ENCODE measurements at places on chromosomes 11 and 22.
A peak's percentile ranks its signal among the peaks of the same experiment; 100 is the strongest.

DNA sequence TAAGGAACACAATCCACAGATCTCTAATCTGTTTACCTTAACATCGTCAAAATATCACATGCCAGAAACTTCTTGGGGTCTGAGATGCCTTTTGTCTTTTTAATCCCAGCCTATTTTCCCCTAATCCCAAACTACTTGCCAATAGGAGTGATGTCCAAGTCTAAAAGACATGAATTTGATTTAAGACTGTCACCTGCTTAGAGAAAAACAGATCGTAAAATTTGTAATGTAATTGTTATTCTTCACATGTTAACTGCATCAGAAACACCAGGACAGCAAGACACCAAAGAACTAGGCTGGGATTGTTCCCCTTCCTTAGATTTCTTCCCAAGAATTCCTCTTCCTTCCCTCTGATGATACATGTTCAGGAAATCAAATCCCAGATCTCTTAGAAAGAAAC is 198.1 kb upstream of the ARHGAP20 start:
- no peak for DNase-seq

DNA sequence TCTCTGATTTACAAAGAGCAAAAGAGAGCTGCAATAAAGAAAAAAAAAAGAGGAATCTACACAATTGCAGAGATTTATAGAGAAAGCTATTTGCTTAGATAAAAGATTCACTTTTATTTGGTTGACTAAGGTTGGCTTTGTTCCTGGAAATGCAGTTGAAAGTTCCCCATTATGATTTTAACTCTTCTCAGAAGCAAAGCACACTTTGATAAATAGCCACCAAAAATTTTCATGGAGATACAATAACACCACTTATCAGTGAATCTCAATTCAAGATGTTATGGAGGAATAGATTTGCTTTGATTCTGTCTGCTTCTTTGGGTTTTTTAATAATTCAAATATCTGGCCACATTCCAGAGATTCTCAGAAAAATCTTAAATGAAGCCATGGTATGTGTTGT is 88.5 kb upstream of the ANO3 start:
- DNase-seq = no peak

- DNase-seq = no peak
Measured at GRCh38 chr11:2440646-2441045, 3.7 kb downstream of the TRPM5 start.

DNA sequence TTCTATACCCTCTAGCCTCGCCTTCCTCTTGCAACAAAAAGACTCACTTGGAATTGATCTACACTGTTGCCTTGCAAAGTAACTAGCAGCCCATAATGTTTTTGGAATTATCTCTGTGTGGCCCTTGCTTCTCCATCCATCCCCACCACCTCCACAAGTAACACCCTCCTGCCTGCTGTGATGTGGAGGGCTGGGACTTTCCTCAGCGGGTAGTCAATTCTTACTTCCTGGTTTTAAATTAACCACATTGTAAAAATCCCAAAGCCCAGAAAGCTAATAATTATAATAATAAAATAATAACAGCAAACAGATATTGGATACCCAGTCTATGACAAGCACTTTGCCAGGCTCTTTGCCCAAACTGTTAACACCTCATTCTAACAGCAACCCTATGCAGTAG is 40.8 kb upstream of the GALNT18 start:
- DNase-seq = no peak

- peak; percentile 76 for DNase-seq
Measured at GRCh38 chr22:39820256-39820655, 73.3 kb downstream of the ENTHD1 start.

GRCh38 chr11:697811-698311 is 2.2 kb downstream of the TMEM80 start:
- DNase-seq = peak; percentile 39

DNA sequence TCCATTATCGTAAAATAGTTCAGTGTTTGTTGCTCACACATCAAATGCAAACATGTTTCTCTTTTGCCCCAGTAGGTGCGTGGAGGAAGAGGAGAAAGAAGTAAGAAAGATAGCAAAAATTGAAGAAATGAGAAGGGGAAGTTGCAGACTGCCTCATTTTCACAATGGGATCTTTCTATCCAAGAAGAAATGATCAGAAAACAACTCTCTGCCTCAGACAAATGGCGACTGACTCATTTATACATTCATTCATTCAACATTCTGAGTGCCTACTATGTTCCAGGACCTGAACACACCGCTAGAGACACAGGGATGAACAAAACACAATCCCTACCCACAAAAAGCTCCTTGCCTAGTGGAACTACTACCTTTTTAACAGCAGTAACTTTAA is 367 bp downstream of the HPS5 start:
- no peak for DNase-seq

DNA sequence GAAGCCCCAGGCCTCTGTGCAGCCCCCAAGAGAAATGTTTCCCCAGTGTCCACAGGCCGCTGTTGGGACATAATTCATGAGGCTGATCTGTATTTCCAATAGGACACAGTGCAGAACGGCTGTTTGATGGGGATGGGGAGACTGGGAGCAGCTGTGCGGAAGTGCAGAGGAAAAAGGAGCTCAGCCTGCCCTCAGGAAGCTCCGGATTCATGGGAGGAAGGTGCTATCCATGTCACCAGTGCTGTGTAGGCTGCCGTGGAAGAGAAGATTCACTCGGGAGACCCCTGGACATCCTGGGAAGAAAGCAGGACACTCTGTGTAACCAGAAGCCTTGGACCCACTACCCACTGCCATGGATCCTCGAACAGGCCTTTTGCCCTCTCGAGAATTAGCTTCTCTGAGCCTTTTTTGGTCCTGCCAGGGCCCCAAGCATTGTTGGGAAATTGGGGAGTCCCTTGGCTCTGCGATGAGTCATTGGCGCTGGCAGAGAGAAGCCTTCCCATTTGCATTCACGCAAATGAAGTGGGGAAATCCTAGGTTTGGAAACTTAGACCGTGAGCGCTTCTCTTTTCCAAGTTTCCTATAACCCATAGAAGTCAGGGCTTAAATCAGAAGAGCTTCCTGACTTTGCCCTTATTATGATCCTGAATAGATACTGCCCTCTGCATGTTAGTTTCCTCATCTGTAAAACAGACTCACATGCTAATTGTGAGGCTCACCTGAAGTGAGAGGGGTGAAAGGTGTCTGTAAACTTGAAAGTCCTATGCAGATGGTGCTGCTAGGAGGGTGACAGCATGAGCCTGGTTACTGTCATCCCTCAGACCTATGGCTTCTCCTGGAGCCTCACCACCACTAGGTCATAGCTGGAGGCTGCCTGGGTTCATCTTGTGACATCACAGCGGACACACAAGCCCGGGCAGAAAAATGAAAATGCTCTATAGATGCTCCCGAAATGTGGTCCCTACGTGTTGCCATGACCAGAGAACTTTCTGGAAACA is 229.2 kb upstream of the B3GAT1 start:
- DNase-seq = no peak

GRCh38 chr22:32052244-32052643 is 9.2 kb downstream of the SLC5A1 start:
- DNase-seq = no peak

DNA sequence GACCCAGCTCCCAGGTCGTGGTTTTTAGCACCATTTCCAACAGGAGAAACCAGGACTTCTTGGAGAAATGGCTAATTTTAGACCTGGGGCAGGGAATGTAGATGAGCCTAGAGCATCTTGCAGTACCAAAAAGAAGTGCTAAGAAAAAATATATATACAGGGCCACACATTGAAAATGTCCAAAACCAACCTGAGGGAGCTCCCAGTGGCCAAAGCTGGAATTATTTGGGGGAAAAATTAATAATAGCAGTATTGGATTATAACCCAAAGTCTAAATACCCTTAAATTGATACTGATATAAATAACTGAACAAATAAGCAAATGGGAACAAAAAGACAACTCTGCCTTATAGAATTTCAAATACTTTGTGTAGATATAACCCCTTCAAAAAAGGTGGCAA is 108.0 kb downstream of the PARVA start:
- DNase-seq = no peak

- no peak for DNase-seq
Measured at GRCh38 chr11:134545521-134545920, 133.5 kb upstream of the B3GAT1 start.

DNA sequence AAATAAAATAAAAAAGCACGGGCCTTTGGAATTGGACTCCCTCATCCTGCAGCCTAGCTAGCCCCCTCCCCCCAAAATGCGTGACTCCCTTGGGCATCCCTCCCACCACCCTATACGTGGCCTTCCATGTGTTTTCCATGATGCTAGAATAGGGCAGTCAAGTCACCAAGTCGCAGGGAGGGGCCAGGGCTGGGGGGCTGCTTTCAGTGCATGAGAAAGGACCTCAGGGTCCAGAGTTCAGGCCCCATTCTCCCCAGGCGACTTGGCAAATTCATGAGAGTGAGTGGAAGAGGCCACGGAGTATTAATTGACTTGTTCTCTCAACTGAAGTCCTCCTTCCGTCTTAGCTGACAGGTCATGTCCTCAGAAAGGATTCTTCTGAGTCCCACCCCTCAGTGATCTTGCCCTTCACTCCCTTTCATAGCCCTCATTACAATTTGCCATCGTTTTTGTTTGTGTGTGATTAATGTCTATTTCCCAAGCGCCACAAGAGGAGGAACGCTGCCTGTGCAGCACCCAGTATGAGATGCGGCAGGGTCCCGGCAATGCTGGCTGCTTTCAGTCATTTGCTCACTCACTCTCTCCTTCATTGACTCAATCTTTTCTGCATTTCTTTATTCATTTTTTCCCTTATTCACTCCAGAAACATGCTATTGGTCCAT is 17.4 kb downstream of the LRRC32 start:
- peak; percentile 11 for DNase-seq

DNA sequence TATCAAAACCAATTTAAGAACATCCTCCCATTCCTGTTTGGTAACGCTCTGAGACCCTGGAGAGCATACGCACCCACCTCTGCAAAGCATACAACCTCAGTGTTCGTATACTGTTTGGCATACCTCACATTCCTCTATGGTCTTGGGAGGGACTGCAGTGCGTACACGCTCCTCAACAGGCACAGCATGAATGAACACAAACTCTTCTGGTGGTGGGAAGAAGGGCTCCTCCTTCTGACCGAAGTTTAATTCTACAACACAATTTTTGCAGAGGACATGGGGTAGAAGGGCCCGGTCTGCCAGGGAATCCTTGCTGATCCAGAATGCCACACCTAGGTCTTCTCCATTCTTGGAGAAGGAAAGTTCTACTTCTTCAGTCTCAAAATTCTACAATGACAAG is 5.3 kb downstream of the HNRNPUL2 start:
- DNase-seq = no peak

- DNase-seq = no peak
Measured at GRCh38 chr11:79296141-79296540, 144.7 kb downstream of the TENM4 start.

GRCh38 chr11:62593434-62594044 is 2.2 kb upstream of the TUT1 start:
- DNase-seq = peak; percentile 66

DNA sequence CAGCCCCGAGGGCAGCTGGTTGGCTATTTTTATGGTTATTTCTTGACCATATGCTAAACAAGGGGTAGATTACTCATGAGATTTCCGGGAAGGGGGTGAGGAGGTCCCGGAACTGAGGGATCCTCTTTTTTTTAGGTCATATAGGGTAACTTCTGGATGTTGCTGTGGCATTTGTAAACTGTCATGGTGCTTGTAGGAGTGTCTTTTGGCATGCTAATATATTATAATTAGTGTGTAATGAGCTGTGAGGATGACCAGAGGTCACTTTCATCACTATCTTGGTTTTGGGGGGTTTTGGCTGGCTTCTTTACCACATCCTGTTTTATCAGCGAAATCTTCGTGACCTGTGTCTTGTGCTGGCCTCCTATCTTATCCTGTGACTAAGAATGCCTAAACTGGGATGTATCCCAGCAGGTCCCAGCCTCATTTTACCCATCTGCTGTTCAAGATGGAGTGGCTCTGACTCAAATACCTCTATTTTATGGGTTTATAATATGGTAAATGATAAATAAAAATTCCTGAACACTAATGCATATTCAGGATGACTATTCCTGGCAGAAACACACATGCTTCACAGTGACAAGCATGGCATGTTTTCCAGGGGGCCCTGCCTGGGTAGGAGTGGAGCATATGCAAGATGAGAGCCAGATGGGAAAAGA is 11.2 kb downstream of the KREMEN1 start:
- DNase-seq = no peak

DNA sequence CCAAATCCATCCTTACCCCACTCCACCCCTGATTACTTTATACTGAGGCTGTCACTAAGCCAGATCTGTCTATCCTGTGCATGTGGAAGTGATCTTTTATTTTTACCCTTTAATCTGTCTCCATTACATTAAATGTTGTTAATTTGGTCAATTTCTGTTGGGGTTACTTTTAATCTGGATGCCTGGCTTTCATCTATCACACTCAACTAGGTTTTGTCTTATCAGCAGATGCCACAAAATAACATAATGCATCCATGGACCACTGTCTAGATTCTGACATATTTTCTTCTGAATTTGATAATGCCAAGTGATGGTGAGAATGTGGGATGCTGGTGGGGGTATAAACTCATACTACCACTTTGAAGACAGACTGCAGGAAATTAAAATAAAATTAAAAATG is 108.4 kb downstream of the FDX1 start:
- peak; percentile 1 for DNase-seq

- no peak for DNase-seq
Measured at GRCh38 chr22:36768141-36768540, 7.8 kb downstream of the IFT27 start.

GRCh38 chr11:61512435-61512834 is 3.9 kb downstream of the LRRC10B start:
- DNase-seq = no peak

- DNase-seq = no peak
Measured at GRCh38 chr11:21541187-21541751, 651.6 kb upstream of the ANO5 start.

DNA sequence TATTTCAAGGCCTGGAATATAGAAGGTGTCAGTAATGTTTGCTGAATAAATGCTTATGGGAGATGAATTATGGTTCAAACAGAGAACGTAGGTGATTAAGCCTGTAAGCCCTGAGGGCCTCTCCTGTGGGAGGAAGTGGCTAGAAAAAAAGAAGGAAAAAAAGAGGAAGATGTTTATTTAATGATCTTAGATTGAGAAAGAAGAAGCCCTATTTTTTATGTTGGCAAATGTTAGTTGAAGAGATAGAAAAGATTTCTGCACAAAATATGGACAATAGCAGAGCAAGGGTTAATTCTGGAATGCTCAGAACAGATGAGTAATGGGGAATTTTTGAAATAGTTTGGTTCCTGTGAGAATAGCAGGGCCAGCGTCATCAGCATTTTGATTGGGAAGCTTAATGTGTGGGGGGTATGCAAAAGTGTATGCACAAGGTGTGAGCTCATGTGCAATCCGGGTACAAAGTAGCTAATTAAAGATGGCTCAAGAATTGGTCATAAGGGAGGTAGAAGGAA is 95.7 kb downstream of the TEAD1 start:
- peak; percentile 76 for DNase-seq
